Colonic mucosa (tissue), 4 donors: ENCODE measurements at places on chromosomes 16 and 17. TPM values are rescaled to one million over a fixed set of nuclear protein-coding genes. Genes with fewer than 3 reads are reported as not detected.
A peak's percentile ranks its signal among the peaks of the same experiment; 100 is the strongest.

DNA sequence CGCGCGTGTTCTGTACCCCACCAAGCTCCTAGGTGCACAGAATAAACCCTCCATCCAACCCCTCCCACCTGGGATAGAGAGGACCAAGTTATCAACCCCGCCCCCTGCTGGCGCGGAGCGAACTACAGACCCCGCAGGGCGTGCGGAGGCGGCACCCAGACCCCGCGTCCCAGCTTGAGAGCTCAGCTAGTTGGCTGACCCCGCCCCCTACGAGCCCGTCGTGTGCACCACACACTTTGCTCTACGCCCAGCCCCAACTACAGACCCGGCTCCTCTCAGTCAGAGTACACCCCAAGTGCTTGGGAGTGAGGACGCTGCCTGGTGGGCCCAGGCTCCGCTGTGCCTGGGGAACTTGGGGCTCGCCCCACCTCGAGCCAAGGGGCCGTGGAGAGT, 1.5 kb downstream of the GRIN2A start:
- DNase-seq: peak; percentile 20

- peak; percentile 45 for DNase-seq
Observed at GRCh38 chr17:78173097-78173715, 4.8 kb downstream of the SYNGR2 start.

DNA sequence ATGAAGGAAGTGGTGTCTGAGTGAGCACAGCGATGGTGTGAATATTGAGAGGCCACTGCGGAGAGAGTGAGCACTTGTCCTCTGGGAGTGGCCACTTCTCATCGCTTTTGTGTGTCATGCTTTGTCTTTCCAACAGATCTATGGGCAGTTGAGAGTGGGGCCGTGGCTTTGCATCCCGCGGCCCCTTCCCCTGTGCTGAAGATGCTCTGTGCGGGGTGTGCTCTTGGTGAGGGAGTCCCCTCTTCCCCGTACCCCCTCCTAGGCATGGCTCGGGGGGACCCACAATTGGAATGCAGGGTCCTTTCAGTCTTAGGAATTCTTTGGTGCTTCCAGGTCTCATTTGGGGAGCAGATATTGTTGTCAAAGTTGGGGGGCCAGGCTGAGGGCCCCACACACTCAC, 197.3 kb upstream of the WSCD1 start:
- DNase-seq: no peak

Gene CDH1
- 494 TPM for total RNA-seq

DNA sequence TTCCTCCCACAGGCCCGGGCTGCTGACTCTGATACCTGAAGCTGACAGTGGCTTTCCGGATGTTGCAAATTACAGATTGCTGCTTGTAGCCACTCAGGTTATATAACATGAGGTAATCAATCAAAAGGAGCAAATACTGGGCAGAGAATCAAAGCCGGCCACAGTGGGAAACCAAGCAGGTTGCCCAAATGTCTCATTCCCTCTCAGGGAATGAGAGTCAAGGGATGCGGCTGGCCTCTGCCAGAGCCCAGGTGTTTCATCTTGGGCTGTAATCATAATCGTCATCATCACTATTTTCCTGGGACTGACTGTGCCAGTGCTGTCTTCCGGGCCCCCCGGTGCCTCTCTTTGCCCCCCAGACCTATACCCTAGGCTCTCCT, 292.4 kb upstream of the FOXF1 start:
- no peak for DNase-seq

DNA sequence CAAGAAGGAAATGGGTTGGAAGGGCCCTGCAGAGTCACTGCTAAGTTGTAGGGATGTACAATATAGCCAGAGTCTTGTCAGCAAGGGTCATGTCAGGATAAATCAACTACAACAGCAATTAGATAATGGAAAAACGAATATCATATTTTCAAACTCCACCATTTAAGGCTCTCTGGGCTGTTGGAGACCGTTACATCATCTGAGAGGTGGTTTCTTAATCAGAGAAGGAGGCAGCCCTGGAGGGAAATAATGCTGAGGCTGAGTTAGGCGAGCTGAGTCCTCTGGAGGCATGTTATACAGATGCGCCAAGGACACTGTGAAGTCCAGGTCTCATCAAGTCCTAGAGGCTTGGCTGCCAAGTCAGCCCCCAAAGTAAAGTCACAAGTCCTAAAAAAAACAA, 30.3 kb downstream of the LYRM9 start:
- no peak for DNase-seq

DNA sequence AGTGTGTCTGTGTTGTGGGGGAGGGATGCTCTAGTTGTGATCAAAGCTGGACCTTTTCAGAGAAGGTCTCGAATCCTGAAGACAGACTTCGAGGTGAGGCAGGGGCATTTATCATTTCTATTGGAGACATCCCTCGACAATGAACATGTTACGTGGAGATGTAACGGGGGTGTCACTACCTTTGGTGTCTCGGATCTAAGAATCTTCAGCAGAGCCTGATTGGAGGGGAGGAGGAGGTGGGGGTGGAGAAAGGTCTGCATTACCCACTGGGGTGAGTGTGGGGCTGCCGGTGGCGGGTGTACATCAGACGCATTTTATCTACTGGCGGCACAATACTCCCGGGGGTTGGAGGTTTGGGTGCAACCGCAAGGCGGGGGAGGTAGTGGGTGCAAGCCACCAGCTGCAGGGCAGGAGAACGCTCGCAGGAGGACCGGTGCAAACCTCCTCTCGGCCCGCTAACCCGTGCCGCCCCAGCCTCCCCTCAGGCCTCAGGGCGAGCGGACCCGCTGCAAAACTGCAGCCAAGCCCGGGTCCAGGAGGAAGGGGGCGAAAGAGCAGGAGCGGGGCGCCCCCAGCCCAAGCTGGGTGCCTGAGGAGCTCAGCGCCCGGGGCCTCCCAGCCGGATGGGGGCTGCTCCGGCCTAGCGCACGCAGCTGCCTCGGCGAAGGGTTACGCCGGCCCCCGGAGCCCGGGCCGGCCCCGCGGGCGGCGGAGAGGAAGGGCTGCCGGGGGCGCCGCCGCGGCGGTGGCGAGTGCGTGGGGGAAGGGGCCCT, 735 bp downstream of the ZNF652 start:
- DNase-seq: peak; percentile 66

DNA sequence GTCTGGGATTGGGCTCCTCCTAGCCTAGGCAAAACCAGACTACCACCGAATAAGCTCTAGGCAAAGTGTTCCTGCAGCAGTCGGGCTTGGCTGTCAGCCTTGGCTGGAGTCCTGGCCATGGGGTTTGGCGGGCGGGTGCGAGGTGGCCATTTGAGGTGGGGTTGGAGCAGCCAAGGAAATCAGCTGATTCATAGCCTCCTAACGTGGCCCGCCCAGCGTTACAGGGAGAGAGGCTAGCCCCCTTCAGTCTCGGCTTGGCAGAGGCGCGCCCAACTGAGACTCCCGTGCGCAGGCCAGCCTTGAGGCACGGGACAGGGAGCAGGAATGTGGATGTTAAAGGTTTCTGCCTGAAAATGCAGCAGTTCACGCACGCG, 1.9 kb downstream of the PMP22 start:
- peak; percentile 72 for DNase-seq

DNA sequence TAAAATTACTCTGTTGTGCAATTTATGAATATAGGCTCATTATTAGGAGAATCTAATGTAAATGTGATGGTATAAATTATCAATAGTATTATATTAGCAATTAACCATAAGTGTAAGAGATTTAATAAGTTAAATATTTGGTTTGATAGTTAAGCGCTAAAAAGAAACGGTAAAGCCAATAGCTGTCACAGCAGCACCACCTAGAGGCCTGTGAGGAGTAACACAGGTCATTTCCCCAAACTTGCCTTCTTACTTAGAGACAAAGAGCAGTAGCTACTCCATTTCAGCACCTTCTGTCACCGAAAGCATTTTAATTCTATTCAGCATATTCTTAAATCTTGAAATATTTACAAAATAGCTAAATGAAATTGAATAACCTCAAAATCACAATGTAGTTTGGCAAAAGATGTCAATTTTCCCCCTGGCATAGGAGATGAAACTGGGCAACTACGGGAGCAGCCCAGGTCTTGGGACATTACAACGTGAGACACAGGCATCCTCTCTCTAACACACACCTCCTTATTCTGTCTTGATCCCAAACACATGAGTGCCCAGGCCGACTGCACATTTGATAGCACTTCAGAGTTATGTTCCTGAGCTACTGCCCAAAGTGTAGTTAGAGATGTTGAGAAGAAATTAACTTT, 14.3 kb upstream of the DYNLRB2 start:
- peak; percentile 54 for DNase-seq

Gene RPH3AL
- 34.2 TPM for total RNA-seq

DNA sequence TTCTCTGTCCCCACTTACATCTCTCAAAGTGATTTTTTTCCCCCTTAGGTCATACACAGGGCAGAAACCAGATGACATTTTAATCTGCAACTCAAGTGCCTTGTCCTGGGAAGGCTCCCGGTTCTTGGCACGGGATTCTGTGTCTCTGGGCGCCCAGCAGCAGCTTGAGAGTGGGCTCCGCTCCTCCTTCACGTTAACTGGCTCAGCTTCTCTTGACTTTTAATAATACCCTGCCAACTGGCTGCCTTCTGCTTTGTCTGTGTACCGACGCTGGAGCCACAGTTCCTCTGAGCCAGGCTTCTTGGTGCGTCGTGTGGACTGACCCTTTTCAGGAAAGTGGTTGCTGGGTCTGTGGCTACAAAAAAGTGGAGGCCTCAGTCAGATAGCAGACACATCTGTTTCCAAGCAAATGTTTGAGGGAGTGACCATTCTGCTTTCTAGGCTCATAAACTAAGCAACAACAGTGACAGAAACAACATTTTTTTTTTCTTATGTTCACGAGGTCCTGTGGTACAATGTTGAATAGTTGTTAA, 64.9 kb downstream of the IRF8 start:
- DNase-seq: no peak

- DNase-seq: no peak
Observed at GRCh38 chr17:45908460-45908859, 14.1 kb downstream of the MAPT start.

Gene TPSAB1
- total RNA-seq: 62.1 TPM

GRCh38 chr16:70419384-70420327, 19.2 kb downstream of the ST3GAL2 start:
- no peak for DNase-seq

DNA sequence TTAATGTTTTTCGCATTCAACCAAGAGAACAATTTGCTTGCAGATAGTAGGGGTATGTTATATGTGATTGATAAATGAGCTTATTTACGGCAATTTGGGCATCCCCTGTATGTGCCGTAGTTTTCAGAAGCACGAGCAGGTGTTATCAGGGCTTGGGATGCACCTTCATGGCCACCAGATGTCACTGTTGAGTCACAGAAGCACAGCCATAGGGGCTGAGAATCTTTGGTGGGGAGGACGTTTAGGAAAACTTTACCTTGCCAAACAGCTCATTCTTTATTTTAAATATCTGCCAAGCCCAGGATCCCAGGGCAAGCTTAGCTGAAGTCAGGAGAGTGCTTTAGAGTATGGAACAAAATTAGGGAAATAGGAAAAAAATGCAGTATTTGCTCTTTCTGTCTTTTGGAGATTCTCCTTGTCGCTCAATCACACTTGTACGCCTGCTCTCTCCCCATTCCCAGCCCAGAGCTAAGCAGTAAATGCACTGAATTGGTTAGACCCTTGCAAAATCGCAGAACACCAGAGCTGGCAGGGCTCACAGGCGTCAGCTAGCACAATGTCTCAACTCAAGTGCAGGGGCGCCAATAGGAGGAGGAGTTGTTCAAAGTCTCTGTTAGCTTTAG, 93.6 kb upstream of the MPHOSPH6 start:
- peak; percentile 64 for DNase-seq

Gene BRICD5
- total RNA-seq: 15.2 TPM

DNA sequence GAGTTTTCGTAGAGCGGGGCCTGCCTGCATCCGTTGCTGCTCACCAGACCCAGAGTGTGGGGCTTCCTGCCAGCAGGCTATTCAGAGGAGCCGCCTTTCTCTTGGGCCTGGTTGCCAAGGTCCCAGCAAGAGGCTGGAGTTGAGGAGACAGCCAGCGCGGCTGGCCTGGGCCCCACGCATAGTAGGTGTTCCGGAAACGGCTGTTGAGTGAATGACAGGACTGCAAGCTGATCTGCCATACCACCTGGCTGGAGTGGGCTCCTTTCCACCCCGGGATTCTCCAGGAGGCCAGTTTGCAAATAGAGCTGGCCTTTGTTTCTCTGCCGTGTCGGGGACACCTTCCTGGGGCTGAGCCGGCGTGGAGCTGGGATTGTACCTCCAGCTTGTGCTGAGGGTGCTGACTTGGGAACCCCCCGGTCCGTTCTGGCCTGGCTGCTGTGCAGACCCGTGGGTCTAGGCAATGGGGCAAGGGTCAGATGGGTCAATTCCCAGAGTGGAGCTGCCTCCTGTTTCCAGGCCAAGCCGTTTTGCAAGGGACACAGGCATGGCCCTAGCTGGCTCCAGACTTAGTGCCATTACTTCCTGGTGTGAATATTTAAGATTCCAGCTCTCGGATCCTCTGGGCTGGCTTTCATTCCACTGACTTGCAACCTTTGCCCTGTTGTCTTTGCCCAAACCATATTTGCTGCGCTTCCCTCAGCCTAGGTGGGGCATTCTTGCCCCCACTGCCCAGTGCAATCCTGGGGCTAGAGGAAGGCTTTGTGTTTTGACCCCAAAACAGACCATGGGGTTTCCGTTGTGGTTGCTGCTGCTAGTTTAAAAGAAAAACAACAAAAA, 68.8 kb downstream of the CMIP start:
- DNase-seq: peak; percentile 53

Gene DNAAF8
- total RNA-seq: 0.69 TPM
